ENCODE measurements at places on chromosomes 7 and 10.
A peak's percentile ranks its signal among the peaks of the same experiment; 100 is the strongest.

GRCh38 chr10:11610166-11610825, 1.2 kb downstream of the USP6NL start:
- no peak for DNase-seq

DNA sequence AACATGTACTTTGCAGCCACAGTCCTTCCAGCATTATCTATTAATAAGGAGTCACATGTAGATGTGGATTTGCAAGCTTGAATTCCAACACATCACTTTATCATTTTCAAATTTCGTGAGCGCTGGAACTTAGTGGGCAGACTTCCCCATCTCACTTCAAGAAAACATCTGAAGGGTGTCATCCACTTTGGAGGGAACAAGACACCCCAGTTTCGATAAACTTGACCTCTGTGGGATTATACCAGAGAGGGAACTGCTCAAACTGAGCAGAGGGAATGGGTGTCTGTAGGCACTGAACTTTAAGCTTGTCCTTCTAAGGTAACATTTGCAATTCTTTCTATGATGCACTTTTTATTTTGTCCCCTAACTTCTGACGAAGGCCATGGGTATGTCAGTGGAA, 27.5 kb downstream of the ADRB1 start:
- DNase-seq, result no peak

GRCh38 chr7:18467011-18467410, 28.5 kb upstream of the HDAC9 start:
- no peak for DNase-seq

DNA sequence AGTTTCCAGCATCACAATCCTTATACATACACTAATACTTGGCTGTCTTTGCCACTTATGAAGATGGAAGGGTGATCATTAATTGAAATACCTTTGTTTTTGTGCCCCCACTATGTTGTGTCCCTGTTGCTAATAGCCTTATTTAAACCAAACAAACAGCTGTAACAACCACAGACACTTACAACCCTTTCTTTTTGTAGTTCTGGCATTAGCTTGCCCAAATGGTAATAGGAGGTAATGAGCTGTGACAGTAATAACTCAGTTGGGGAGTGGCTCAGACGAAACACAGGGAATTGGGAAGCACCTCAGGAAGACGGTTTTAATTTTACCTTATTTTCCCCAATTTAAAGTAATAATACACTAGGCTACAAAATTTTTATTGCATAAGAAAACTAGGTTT, 83.4 kb downstream of the MDFIC start:
- no peak for DNase-seq

GRCh38 chr10:22049635-22050034, 46.1 kb upstream of the DNAJC1 start:
- no peak for DNase-seq

- no peak for DNase-seq
Observed at GRCh38 chr7:125059861-125060456, 130.3 kb upstream of the POT1 start.

DNA sequence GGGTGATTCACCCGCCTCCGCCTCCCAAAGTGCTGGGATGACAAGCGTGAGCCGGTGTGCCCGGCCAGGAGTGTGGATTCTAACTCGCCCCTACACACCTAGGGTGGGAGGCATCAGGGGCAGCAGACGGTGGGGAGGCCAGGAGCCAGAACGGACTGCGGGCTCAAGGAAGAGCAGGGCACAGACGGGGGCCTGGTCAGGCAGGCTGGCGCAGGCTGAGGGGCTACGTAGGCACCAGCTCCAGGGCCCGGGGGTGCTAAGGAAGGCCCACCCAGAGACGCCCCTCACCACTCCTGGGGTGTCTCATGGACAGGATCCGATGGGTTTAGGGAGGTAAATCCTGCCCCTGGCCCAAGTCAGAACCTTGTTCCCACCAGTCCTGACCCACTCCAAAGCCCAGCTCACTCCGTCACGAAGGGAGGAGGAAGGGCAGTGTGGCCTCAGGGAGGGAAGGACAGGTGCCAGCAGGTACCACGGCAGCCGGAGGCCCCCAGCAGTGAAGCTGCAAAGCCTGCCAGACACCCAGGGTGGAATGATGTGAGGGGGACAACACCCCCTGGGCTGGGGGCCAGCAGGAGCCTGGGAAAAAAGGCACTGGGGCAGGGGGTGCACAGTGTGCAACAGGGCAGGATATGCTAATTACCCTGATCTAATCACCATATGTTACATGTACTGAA, 251.4 kb downstream of the MAD1L1 start:
- no peak for DNase-seq

GRCh38 chr10:72334825-72335393, 19.8 kb downstream of the DNAJB12 start:
- DNase-seq, result peak; percentile 71

GRCh38 chr10:99784016-99784726, 1.7 kb downstream of the ABCC2 start:
- no peak for DNase-seq

- no peak for DNase-seq
Observed at GRCh38 chr10:124000792-124001201, 92.6 kb downstream of the CHST15 start.

DNA sequence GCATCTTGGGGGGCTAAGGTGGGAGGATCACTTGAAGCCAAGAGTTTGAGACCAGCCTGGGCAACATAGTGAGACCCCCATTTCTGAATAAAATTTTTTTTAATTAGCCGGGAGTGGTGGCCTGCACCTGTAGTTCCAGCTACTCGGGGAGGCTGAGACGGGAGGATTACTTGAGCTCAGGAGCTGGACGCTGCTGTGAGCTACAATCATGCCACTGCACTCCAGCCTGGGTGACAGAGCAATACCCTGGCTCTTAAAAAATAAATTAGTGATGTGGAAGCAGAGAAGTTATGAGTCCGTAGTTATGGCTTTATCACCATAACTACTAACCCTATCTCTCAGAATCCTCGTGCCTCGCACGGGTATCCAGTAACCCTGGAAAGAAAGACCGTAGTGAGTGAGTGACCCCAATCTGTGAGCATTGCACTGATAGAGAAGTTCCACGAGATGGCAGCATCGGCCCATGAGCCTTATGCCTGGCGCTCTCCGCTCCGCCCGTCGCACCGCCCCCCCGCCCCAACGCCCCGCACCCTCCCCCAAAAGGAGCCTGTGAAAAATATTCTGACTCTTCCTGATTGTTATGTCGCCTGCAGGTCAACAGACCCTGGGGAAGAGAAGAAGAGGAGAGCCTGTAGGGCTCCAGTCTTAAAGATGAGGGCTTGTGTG, 4.9 kb upstream of the SLC29A3 start:
- peak; percentile 50 for DNase-seq

GRCh38 chr10:80476685-80477084, 22.6 kb downstream of the TSPAN14 start:
- DNase-seq, result no peak

GRCh38 chr10:33684211-33684611, 349.7 kb upstream of the NRP1 start:
- no peak for DNase-seq

All from CD4-positive, alpha-beta T cell treated with Interleukin-4 for 4 hours (primary cell).